Stimulated activated CD4-positive, alpha-beta T cell treated with anti-CD3 and anti-CD28 coated beads, Interleukin-1b, Interleukin-23, amount 100 ng/mL, for 1 hour (primary cell): ENCODE measurements at places on chromosomes 4 and X.

- DNase-seq: no peak
These were observed 169.0 kb upstream of the BCOR start for GRCh38 chrX:40266490-40267333.

- no peak for DNase-seq
These were observed 144.6 kb upstream of the GPR101 start for GRCh38 chrX:137178392-137178791.

GRCh38 chr4:169745291-169745690 lies 12.5 kb downstream of the HPF1 start:
- DNase-seq: no peak

DNA sequence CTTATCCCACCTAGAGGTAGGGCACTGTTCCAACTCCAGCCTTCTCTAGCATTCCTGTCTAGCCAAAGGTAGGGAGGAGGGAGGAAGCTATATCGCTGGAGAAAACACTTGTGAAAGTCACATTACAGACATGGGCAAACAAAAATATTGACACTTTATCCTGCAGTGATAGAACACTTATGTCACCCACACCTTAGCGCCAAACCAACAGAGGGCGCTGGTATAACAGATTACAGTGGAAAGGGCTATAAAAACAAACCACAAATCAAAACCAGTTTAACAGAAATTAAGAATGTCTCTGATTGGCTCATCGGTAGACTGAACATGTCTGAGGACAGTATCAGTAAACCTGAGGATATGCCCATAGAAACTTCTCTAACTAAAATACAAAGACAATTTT lies 451.3 kb downstream of the TLL1 start:
- no peak for DNase-seq

- no peak for DNase-seq
These were observed 652.8 kb upstream of the NR3C2 start for GRCh38 chr4:149095001-149095400.

DNA sequence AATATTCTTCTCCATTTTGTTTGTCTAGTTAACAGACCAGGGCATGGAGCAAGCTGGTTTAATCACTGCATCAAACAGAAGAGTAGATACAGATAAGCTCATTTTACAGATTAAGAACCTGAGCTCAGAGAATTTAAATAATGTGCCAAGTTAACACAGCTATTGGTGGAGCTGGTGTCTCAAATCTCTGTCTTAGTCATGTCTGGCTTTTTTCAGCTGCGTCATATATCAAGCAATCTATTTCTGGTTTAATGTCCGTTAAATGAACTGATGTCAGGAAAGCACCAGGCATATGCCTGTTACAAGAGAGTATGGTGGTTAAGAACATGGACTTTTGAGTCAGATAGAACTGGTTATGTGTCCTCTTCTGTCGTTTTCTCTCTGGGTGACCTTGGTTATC lies 79.8 kb upstream of the ADGRA3 start:
- no peak for DNase-seq

- no peak for DNase-seq
These were observed 3.7 kb downstream of the PPP1R3F start for GRCh38 chrX:49273181-49273727.
